ENCODE measurements at places on chromosomes 7 and 10.

GRCh38 chr7:9124320-9124719, 690.9 kb downstream of the NXPH1 start:
- no peak for DNase-seq

- no peak for DNase-seq
Measured at GRCh38 chr7:158072991-158073730, 514.5 kb downstream of the PTPRN2 start.

DNA sequence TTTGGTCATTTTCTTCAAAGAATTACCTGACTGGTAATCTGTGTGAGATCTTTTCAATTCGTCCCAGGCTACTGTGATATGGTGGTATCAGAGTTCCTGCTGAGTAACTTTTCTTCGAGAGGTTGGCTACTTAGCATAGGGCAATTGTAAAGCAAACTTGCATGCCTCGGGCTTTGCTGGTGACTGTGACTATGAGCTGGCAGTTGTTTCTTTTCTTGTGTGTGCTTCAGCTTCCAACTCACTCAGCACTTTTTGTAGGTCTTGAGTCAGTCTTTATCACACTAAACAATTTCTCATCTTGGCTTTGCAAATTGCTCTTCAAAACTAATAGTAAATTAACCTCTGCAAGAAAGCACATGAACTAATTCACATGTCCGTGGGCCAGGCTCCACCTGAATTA, 44.3 kb downstream of the PRR15 start:
- DNase-seq: no peak

GRCh38 chr10:123200531-123200930, 46.3 kb downstream of the BUB3 start:
- no peak for DNase-seq

GRCh38 chr7:130409712-130410072, 29.4 kb downstream of the CPA1 start:
- DNase-seq: no peak

GRCh38 chr7:131100357-131101054, 227.2 kb upstream of the MKLN1 start:
- no peak for DNase-seq
